ENCODE measurements at places on chromosomes 13 and 19.

DNA sequence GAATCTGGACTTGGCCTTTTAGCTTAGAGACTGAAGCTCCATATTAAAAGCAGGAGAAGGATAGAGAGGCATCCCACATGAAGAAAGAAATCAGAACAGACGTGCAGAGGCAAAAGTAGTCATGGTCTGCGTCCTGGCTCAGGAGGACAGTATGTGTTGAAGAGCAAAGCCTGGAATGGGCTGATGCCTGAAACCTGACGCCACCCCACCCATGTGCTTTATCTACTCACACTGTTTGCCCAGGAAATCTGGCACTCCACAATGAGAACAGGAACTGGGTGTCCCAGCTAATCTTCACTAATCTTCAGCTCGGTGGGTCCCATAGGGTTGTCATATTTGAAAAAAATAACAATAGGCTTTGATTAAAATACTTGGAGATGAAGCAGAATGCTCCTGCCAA, 549.0 kb upstream of the GPC6 start:
- DNase-seq, result no peak

- no peak for DNase-seq
Observed at GRCh38 chr13:112791663-112792440, 102.0 kb downstream of the ATP11A start.

- DNase-seq, result no peak
Observed at GRCh38 chr19:9917321-9917720, 19.0 kb downstream of the OLFM2 start.

GRCh38 chr19:1658150-1659083, 6.0 kb upstream of the TCF3 start:
- DNase-seq, result no peak

DNA sequence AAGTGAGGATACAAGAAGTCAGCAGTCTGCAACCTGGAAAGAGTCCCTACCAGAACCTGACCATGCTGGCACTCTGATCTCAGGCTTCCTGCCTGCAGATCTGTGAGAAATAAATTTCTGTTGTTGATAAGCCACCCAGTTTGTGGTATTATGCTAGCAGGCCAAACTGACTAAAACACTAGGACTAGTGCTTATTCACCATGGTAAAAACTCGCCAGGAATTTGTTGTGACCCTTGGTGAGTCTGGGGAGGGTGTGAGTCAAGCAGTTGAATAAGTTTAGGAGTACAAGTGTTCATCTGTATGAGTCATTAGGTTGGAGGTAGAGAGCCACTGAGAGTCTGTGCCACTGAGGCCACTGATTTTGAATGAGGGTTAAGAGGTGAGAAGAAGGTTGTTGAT, 3.6 kb downstream of the ZIK1 start:
- DNase-seq, result no peak
